ENCODE measurements at places on chromosomes 16 and 17.

- DNase-seq = no peak
Measured at GRCh38 chr17:49618028-49618611, 42.4 kb downstream of the NXPH3 start.

GRCh38 chr16:49755716-49756505 lies 100.0 kb downstream of the ZNF423 start:
- no peak for DNase-seq

- no peak for DNase-seq
Measured at GRCh38 chr16:79067600-79067999, 532.9 kb downstream of the MAF start.

DNA sequence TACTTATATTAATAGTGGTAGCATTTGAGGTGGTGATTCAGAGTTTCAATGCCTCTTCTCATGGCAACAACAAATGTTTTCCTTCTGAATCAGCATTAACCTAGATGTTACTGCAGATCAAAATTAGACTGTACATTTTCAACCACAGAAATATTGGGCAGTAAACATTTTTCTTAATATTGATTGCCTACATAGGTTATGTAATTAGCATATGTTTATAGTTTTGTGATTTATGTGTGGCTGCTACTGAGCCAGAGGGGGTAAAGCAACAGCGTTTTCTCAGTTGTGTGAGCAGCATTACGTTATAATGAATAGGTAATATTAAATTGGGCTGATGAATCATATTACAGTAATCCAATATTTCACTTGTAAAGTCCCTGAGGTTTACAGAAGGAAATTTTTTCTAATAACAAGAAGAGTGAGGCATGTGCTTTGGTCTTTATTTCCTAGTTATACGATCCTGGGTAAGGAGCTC lies 18.8 kb upstream of the BMERB1 start:
- no peak for DNase-seq

DNA sequence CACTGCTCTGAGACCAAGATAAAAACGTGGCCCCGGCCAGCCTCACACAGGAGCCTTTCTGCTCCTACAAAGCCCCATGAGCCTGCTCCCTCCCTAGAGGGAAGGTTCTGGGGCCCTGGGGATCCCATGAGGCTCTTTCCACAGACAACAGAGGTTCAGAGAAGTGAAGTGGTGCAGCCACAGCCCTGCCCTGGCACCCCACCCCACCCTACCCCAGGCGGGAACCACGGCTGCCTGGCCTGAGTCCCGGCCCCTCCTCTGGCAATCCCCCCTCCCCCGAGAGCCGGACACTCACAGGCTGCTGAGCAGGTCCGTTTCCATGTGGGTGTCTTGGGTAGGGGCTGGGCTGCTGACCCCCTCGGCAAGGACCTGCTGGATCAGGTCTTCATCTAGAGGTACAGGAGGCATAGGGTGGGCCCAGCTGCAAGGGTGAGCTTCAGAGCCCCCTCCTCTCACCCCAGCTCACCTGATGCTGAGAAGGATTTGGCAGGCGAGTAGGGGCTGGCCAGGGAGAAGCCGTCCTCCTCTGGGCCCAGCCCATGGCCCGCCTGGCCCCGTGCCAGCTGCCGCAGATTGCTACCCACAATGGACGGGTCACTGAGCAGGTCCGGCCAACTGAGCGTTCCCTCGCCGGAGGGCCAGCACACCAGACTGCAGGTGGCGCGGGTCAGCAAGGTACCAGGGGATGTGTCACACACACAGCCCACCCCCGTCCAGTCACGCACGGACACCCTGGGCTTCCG lies 38.7 kb downstream of the PKD1 start:
- no peak for DNase-seq

DNA sequence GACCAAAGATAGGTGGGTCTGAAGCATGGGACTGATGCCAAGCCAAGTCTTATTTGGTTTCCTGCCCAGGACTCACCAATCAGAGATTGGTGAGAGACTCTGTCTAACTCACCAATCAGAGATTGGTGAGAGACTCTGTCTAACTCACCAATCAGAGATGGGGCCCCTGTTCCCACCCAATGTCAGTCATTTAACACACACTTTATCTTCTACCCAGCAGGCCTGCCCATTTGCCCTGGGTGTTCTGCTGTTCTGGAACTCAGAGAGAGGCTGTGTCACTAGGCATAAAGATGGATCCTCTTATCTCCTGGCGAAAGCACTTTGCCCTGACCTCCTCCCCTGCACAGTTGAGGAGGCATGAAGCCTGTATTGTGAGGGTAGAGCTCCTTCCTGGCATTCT lies 5.4 kb upstream of the RHOT1 start:
- no peak for DNase-seq

- DNase-seq = no peak
Measured at GRCh38 chr16:30921748-30922419, 1.5 kb upstream of the FBXL19 start.

DNA sequence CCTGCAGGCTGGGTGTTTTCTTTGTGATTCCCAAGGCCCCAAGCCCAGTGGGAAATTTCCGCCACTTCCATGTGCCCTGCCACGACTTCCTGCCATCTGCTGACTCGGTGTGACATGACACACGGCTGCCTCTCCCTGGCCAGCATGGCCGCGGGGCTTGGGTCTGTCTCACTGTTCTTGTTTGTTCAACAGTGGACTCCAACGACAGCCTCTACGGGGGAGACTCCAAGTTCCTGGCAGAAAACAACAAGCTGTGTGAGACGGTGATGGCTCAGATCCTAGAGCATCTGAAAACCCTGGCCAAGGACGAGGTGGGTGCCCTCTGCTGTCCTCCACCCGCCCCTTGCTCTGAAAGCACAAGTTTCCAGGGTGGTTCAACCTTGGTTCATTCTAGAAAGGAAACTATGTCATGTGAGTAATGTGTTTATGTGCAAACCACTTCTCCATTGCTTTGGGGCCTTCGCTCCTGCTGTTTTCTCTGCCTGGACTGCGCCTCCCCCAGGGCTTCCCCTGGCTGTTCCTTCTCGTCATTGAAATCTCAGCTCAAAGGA lies 26.8 kb downstream of the KNOP1 start:
- DNase-seq = no peak

DNA sequence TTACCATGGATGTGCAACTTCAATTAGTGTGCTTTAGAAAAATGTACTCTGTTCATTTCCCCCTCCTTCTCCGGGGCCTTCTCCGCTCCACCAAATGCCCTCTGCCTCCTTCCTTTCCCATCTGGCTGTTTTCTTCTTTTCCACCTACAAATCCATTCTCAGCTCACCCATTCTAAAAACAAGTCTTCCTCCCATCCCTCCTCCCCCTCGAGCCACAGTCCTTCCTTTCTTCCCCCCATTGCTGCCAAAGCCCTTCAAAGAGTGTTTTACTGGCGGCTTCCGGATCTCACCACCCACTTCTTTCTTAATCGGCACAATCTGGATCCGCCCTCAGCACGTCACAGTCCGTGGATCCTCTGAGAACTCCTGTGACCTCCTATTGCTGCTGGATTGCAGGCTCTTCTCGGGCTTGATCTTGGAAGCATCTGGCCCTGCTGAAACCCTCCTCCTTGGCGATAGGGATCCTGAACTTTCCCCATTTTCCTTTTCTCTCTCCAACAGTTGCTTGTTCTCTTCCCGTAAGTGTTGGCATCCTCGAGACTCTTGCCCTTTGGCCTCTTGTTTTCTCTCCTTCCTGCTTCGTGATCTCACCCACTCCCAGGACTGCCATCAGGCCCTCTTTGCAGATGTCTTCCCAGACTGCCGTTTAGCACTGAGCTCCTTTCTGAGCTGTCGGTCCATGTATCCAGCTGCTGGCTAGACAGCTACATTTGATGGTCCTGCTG lies 36.0 kb upstream of the FBXO47 start:
- DNase-seq = no peak

DNA sequence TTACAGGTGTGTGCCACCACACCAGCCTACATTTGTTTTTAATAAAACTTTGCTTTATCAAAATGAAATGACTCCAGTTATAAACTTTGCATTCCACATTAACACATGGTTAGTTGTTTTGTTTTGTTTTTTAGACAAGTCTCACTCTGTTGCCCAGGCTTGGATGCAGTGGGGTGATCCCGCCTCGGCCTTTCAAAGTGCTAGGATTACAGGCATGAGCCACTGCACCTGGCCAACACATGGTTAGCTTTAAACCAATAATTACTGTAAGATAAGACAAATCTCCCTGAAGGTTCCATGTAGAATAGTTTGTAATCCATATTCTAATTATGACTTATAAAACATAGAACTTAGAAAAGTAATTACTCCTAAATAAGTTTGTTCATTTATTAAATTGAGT lies 89.8 kb upstream of the MED13 start:
- no peak for DNase-seq

- no peak for DNase-seq
Measured at GRCh38 chr16:25100511-25100910, 11.0 kb upstream of the LCMT1 start.

DNA sequence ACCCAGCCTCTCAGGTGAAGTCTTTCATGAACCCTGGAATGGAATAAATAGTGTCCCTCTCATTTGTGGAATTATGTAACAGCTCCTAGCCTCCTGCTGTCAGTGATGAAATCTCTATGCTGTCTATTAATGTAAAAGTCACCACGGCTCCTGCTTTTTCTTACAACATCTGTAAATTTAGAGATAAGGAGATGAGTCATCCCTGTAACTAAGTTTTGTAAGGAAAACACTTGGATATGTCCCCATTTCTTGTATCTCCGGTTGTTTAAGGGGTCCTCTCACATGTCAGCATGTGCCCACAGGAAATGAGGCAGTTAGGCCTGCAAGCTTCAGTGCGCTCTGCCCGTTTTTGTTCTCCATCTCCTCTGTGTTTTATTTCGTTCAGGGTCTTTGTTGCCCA lies 2.8 kb upstream of the NAT9 start:
- DNase-seq = no peak

DNA sequence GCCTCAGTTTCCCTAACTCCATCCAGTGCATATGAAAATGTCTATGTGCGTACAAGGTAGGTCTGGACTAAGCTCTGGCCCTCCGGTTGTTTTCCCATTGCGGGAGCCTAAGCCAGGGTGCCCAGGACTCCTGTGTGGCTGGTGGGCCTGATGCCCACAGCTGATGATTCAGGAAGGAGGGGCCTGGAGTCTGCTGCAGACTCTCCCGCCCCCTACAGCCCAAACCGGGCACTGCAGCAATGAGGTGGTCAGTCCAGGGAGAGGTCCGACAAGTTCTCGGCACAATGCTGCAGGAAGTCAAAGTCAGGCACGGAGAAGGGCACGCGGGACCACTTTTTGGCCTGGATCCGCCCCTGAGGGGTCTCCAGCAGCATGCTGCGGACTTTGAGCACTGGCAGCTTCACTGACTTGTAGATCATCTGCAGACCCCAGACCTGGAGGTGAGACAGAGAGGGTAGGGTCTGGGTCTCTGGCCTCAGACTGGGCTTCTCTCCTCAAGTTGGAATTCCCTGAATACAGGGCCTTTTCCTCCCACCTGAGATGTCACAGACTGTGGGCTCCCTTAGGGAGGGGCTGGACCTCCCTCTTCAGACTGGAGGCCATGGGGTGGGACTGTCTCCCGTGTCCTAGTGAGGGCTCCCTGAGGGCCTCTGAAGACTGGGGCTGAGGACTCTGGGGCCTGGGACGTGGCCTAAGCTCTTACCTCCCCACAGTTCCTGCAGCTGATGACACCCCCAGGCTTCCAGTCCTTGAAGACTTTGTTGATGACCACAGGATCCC lies 3.4 kb upstream of the ZNF385C start:
- peak; percentile 75 for DNase-seq

DNA sequence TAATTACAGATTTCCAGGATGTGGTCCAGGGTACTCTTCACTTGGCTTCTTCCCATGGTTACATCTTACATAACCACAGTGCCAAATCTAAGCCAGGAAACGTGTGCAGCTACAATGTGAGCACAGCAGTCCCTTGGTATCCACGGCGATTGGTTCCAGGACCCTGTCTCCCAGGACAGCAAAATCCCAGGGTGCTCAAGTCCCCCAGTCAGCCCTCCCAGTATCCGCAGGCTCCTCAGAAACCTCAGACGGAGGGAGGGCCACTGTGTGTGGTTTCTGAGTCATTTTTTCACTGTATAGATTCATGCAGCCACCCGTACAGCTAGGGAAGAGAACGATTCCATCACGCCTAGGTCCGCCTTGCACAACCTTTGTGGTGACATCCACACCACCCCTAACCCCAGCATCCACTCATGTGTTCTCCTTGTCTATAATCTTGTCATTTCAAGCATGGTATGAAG lies 11.1 kb upstream of the ATP2C2 start:
- DNase-seq = no peak

DNA sequence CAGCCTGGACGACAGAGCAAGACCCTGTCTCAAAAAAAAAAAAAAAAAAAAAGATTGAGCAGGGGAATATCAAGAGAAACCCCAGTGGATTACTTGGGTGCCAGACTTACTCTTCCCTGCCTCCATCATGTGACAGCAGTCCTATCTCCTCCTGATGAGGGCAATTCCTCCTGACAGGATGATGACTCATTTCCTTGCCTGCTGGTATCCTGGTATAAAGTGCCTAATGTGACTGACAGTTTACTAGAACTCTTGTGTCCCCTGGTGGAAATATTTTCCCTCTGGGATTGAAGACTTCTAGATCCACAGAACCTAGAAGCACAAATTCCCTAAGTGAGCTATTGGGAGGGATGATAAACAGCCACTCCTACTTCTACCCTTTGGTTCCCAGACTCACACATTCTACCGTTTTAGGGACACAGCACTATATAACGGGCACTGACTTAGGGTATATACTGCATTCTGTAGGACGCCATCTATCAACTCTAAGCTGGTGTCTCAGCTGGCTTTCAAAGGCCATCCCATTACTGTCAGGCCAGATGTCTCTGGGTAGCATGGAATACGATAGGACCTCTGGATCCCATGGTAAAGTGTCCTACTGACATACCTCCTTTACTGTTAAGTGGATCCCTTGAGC lies 114.6 kb upstream of the MED13 start:
- DNase-seq = no peak

Data from GM19239 (cell line).